ENCODE measurements at places on chromosomes 16 and 17. TPM values are rescaled to one million over a fixed set of nuclear protein-coding genes. Genes with fewer than 3 reads are reported as not detected.

Gene ABCC1
- 10.1 TPM for polyA plus RNA-seq

Gene MYH2
- not detected for polyA plus RNA-seq

Gene RUSF1
- polyA plus RNA-seq: 29.1 TPM

Gene SMIM22
- polyA plus RNA-seq: not detected

GRCh38 chr16:86702824-86703588 lies 124.7 kb downstream of the FOXL1 start:
- peak; percentile 4 for DNase-seq

DNA sequence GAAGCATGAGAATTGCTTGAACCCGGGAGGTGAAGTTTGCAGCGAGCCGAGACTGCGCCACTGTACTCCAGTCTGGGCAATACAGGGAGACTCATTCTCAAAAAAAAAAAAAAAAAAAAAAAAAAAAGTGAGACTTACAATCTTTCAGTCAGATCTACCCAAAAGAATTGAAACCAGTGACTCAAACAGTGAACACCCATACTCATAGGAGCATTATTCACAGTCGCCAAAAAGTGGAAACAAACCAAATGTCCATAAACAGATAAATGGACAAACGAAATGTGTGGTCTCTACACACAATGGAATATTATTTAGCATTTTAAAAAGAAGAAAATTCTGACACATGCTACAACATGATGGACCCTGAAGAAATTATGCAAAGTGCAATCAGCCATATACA lies 9.1 kb upstream of the SCNN1B start:
- DNase-seq: peak; percentile 79

Gene HOXB7
- 3.2 TPM for polyA plus RNA-seq

Gene KIAA0753
- polyA plus RNA-seq: 7.5 TPM

- DNase-seq: no peak
Measured at GRCh38 chr16:678858-679813, 1.1 kb upstream of the STUB1 start.

DNA sequence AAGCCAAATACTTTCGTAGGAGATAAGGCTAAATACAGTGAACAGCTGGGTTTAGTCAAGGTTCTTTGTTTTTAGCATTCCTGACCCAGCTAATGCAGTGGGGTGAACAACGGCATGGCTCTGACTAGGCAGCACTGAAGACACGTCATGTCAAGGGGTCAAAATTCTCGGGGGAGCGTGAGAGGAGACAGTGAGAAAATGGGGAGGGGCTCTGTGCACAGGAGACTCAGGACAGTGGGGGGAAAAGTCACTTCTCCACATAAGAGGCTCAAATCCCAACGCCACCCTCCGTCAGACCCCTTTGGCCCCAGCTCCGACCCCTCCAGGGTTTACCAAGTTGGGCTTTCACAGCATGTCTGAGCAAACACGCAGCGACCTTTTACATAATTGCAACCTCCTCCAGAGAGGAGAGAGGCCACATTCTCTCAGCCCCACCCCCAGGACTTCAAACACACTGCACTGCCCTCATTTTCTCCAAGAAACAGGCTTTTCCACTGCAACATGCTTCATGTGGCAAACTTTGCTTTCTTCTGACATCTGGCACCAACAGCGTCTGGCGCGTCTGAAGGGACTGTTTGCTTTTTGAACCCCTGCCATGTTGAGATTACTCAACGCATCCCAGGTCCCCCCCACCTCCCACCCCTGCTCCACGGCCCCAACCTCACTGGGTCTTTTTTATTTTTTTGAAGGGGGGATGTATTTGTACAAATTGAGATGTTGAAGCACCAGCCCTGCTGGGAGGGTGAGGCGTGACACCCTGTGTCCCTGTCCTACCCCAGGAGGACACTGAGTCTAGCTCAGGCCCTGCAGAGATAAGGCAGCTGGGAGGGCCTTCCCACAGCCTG lies 30.0 kb downstream of the AXIN2 start:
- DNase-seq: no peak

- no peak for DNase-seq
Measured at GRCh38 chr17:30414486-30414885, 35.8 kb downstream of the CPD start.

Gene IGF2BP1
- polyA plus RNA-seq: 0.21 TPM

GRCh38 chr17:8320990-8321389 lies 10.9 kb downstream of the ARHGEF15 start:
- no peak for DNase-seq

GRCh38 chr17:1011760-1012735 lies 15.1 kb downstream of the TIMM22 start:
- DNase-seq: no peak

DNA sequence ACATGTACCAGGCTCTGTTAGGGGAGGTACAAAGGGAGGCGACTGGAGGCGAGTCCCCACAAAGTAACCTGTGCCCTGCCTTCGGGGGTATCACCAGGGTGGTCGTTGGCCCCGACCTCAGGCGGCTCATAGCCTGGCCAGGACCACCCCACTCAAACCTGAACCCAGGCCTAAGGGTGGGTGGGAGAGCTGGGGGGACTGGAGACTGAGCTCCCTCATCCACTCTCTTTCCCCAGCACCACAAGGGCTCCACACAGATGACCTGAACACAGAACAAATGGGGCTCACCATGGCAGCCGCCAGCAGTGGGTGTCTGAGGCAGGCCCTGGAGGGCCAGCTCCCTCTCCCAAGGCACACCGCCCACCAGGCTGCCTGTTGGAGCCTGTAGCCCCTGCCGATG lies 120.6 kb upstream of the TNRC6C start:
- no peak for DNase-seq

DNA sequence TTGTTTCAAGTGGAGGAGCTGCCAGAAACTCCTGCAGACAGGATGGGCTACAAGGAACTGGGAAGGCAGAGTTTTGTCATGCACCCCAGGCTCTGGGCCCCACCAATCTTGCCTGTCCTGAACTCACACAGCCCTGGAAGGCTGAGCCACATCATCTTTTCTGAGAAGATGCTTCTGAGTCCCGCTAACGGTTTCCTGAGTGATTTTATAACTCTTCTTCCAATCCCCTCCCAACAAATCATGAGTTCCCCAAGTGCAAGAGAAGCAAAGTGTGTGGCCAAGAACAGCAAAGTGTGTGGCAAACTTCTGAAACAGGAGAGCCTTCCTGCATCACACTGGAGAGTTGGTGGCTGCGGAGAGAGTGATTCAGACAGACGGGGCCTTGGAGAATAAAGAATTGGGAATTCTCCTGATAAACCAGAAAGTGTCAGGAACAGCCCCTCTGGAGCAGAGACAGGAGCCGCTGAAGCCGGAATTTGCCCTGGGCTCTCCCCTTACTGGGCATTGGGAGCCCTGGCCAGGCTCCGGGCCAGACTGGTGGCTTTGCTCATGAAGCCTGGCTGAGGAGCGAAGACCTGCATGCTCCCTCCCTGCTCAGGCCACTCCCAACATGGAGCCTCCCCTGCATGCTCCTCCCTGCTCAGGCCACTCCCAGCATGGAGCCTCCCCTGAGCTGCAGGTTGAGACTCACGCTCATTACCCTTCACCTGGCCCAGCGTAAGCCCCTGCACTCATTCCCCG lies 47.2 kb downstream of the PITPNM3 start:
- DNase-seq: no peak

- DNase-seq: peak; percentile 56
Measured at GRCh38 chr16:85819245-85819644, 19.8 kb downstream of the COX4I1 start.

DNA sequence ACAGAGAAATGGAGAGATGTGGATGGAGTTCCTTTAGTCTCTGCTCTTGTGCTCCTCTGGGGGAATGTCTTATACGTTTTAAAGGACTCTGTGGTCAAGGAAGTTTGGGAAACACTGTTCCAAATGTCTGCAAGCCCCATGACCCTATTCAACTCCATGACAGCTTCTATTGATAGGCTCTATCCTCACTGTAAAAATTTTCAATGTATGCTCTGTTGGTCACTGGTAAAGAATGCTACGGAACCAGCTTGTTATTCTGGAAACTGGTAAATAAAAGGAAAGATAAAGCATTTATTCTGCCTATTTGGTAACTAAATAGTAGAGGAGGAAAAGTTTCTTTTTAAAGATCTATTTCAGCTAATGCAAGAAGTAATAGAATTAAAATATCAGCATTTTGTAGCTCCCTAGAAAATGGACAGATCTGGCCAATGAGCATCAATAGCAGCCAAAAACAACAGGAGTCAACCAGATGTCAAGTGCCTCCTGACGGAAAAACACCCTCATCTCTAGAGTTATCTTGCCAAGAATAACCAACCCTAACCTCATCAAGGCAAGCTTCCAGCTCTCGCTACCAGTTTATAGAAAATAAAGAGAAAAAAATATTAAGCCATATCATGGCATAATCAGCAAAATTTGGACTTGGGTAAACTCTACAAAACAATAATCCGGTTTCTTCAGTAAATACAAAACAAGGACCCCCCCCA lies 16.1 kb downstream of the GDE1 start:
- no peak for DNase-seq

Gene ENDOV
- polyA plus RNA-seq: 14.8 TPM
